ENCODE measurements at places on chromosomes 2 and 18. TPM values are rescaled to one million over a fixed set of nuclear protein-coding genes. Genes with fewer than 3 reads are reported as not detected.

GDF7 gene
- 0.33 TPM for total RNA-seq

RUFY4 gene
- not detected for total RNA-seq

CREG2 gene
- total RNA-seq: under 0.01 TPM

C2orf15 gene
- under 0.01 TPM for total RNA-seq

SMC6 gene
- total RNA-seq: 22.8 TPM

POTEI gene
- not detected for total RNA-seq

DNA sequence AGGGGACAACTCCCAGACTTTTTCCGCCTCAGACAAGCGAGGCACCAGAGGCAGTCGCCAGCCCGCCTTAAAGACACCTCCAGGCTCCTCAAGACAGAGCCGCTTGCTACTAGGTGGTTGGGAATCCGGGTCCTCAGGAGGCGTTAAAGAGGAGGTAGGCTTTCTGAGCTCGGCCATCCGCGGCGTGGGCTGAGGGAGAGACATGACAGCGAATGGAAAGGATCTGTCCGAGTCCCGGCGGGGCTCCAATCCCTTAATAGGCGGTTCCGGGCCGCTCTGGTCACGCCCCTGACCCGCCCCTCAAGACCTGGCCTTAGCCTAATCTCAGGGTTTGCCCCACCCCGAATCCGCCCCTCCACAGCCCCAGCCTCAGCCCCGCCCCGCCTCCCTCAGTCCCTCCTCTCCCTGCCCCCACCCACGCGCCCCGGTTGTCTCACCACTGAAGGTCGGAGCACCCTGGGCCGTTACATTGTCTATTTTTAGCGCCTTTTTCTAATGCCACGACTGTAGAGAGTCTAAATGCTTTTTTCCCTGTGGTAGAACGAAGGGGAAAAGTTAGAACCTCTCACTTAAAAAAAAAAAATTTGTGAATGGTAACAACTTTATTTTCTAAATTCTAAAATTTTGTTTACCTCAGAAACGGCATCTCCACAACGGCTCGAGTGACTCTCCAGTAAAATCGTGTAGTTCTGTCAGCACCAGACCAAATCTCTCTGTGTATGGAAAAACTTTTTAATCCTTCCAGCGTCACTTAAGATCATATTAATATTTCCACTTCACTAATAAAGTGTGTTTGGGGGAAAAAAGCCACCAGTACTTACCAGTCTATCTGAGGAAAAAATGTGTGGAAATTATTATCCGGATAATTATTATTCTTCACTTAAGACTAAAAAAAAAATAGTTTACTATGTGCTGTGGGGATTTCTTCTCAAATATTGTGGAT lies at the start of gene RAD51AP2:
TSS of gene RAD51AP2 (minus strand) at position 229 of the 943 bp plus-strand sequence. CDS start at position 204, 25 bp downstream.
- peak within 1 kb of the TSS; percentile 69 for H3K27ac ChIP-seq
- H3K4me3 ChIP-seq: peak within 1 kb of the TSS; percentile 80
- no peaks in the 10 kb centered on the region for H3K27me3 ChIP-seq
- no peaks in the 10 kb centered on the region for H3K36me3 ChIP-seq
- DNase-seq: peak; percentile 83
- H3K4me1 ChIP-seq: peaks cover 6% of the 10 kb centered on the region

- H3K4me3 ChIP-seq: no peak overlapping the region
- no peaks in the 10 kb centered on the region for H3K4me1 ChIP-seq
- no peak overlapping the region for H3K27ac ChIP-seq
- H3K27me3 ChIP-seq: no peaks in the 10 kb centered on the region
- no peaks in the 10 kb centered on the region for H3K36me3 ChIP-seq
- DNase-seq: no peak
Observed at GRCh38 chr2:210536973-210537650, 19.3 kb upstream of the CPS1 start.

DNA sequence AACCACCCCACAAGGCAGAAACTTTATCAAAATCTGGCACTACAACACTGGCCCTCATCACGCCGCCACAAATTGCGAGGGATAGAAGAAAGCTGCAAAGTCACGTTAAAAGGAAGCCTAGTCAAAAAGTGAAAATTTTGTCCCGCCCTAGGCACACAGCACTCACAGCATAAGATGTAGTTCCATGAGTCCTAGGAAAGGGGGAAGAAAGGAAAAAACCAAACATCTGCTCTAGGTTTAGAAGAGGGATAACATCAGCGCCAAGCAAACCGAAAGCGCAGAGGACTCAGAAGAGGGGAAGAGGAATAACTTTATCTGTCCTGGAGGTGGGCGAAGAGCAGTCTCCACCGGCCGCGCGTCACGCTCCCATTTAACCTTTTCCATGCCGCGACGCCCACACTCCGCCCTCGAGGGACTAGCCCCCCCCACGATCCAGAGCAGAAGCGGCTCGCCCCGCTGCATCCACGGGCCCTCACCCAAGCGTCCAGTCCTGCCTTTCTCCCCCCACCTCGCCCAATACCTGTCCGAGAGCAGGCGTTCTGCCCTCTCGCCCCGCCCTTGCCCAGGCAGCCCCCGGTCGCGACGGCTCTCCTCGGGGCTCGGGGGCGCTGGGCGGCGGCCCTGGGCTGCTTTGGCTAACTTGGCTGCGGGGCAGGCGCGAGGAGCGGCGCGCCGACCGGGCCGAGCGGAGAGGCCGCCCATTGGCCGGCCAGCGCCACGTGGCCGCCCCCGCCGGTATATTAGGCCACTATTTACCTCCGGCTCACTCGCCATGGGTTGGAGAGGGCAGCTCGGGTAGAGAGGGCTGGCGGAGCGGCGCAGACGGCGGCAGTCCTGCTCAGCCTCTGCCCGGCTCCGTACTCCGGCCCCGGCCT lies at the start of gene HOXD1:
TSS of gene HOXD1 (plus strand) at position 770 of the 875 bp plus-strand sequence. CDS start 134 bp downstream, outside the sequence.
- peaks cover 35% of the 10 kb centered on the region for H3K27me3 ChIP-seq
- H3K4me3 ChIP-seq: peak within 1 kb of the TSS; percentile 52
- DNase-seq: no peak
- H3K27ac ChIP-seq: no peak within 1 kb of the TSS
- no peaks in the 10 kb centered on the region for H3K36me3 ChIP-seq

DNA sequence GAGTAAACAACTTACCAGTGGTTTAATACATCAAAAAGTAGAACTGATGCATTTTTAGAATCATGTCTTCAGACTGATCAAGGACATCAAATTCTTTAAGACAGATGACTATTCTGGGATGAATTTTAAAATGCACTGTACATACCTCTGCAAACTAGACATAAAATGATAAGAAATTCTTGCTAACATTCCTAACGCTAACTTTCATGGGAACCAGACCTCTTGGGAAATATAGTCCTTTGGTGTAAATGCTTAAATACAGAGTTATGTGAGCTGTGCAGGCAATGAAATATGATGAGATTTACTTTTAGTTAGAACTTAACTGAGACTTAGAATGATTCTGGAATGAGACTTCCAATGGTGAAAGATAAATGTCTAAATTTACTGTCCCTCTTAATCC lies 562.0 kb downstream of the NR4A2 start:
- no peak for DNase-seq
- H3K4me3 ChIP-seq: no peak overlapping the region
- H3K27ac ChIP-seq: no peak overlapping the region
- no peaks in the 10 kb centered on the region for H3K27me3 ChIP-seq
- no peaks in the 10 kb centered on the region for H3K4me1 ChIP-seq

GRCh38 chr2:57460396-57461276 lies 586.0 kb upstream of the VRK2 start:
- no peaks in the 10 kb centered on the region for H3K36me3 ChIP-seq
- H3K4me3 ChIP-seq: no peak overlapping the region
- no peak overlapping the region for H3K27ac ChIP-seq
- no peak for DNase-seq
- H3K4me1 ChIP-seq: no peaks in the 10 kb centered on the region

- no peak for DNase-seq
- no peaks in the 10 kb centered on the region for H3K36me3 ChIP-seq
- no peak overlapping the region for H3K27ac ChIP-seq
- H3K4me3 ChIP-seq: no peak overlapping the region
- no peaks in the 10 kb centered on the region for H3K27me3 ChIP-seq
Observed at GRCh38 chr2:47083886-47084687, 71.0 kb downstream of the STPG4 start.

- no peaks in the 10 kb centered on the region for H3K4me1 ChIP-seq
- H3K27ac ChIP-seq: no peak overlapping the region
- H3K27me3 ChIP-seq: no peaks in the 10 kb centered on the region
- H3K36me3 ChIP-seq: no peaks in the 10 kb centered on the region
- H3K4me3 ChIP-seq: no peak overlapping the region
- no peak for DNase-seq
Observed at GRCh38 chr18:38444971-38445803, 879.6 kb upstream of the CELF4 start.

GRCh38 chr18:23992089-23992940 lies 22.2 kb upstream of the TTC39C start:
- no peak overlapping the region for H3K4me3 ChIP-seq
- no peaks in the 10 kb centered on the region for H3K4me1 ChIP-seq
- no peaks in the 10 kb centered on the region for H3K36me3 ChIP-seq

- H3K36me3 ChIP-seq: no peaks in the 10 kb centered on the region
- H3K4me3 ChIP-seq: no peak overlapping the region
- no peak overlapping the region for H3K27ac ChIP-seq
Observed at GRCh38 chr2:45406621-45407020, 204.4 kb downstream of the SRBD1 start.

DNA sequence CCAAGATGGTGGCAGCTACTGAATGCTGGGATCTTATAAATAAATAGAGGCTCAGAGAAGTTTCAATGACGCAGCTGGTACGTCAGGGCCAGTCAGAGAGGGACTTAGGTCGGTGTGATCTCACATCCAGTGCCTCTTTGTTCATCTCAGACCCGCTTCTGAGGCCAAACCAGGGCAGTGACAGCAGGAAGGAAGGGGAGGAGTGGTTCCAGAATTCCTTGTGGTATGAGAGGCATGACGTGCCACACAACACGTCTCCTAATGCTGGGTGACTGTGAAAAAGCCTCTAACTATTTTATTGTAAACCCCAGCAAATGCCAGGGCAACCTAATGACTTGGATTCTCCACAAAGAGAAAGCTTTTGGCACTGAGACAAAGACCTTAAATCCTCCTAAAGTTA lies 423.3 kb downstream of the LPIN1 start:
- no peak overlapping the region for H3K4me3 ChIP-seq
- H3K27me3 ChIP-seq: no peaks in the 10 kb centered on the region
- peaks cover 19% of the 10 kb centered on the region for H3K4me1 ChIP-seq
- peak; percentile 94 for DNase-seq

- peaks cover 10% of the 10 kb centered on the region for H3K4me1 ChIP-seq
- H3K36me3 ChIP-seq: no peaks in the 10 kb centered on the region
- peak overlapping the region; percentile 73 for H3K4me3 ChIP-seq
- DNase-seq: no peak
Observed at GRCh38 chr2:120736202-120736623, 545 bp downstream of the GLI2 start.

Data from fibroblast of lung (primary cell).